ENCODE measurements at places on chromosomes 4 and X.
A peak's percentile ranks its signal among the peaks of the same experiment; 100 is the strongest.

- DNase-seq = peak; percentile 68
These were observed 7.9 kb downstream of the BDH2 start for GRCh38 chr4:103091601-103092223.

DNA sequence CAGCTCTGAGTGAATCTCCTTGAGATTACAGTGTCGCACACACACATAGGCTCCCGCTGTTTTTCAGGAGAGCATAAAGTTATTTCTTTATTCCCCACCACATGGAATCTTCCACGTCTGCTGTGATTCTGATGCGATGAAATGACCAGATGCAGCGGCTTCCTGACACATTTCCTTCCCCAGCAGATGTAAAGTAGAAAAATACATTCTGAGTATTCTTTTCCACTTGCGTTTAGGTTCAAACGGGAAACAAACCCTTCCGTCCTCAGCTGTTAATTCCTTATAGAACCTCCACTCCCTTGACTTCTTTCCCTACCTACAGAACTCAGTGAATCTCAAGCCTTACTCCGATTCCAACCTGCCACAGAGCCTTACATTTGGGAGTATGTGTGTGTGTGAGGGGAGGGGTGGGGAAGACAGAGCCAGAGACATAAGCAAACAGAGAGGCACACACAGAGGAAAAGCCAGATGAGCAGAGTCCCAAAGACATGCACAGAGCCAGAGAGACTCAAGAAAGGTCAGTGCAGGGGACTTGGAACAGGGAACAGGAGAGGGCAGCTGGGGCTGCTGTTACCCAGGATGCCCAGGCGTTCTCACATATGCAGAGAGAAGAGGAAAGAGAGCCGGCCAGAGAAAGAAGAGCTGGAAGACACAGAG is 47.3 kb downstream of the SETD7 start:
- DNase-seq = no peak

- no peak for DNase-seq
These were observed 49.0 kb upstream of the TRAM1L1 start for GRCh38 chr4:117134386-117134785.

GRCh38 chrX:111511477-111511876 is at the start of gene SERTM2:
Gene SERTM2 (plus strand): TSS chrX:111511645. CDS start chrX:111518858, 7,213 bp downstream.
- no peak for DNase-seq

GRCh38 chrX:10564484-10564883 is 55.9 kb downstream of the MID1 start:
- no peak for DNase-seq

GRCh38 chr4:113574636-113575103 is 186.9 kb downstream of the CAMK2D start:
- no peak for DNase-seq

- DNase-seq = peak; percentile 98
These were observed 869 bp upstream of the CAMK2D start for GRCh38 chr4:113762186-113763028.

GRCh38 chr4:38470735-38471262 is 193.2 kb upstream of the KLF3 start:
- DNase-seq = no peak

DNA sequence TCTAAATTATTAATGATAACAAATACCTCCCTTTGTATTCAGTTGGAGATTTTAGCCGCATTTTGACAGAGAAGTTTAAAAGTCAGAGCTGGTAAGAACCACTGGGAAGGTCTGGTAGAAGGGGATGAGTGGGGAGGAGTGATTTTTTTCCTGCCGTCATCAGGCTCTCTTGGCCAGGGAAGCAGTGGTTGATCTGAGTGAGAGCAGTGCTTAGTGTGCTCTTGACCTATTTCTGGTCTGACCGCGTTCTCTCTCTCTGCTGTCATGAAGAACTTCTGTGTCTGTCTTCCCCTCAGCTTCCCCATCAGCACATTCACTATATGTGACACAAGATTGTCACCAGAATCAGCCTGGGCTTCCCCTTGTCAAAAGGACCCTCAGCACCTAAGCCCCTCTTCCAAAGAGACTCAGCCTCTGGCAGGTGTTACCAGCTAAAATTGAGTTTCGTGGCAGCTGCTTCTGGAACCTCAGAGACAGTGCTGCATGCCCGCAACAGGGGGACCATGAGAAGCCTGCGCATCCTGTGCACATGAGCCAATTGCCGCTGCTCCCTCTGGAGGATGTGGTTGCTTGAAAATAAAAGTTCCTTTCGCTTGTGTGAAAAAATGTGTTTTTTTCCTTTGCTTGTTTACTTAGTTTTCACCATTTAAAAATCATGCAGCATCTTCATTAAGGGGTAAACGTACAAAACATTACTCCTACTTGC is 268.9 kb downstream of the C4orf33 start:
- peak; percentile 17 for DNase-seq

- DNase-seq = no peak
These were observed 41.6 kb upstream of the IGSF1 start for GRCh38 chrX:131330735-131331134.

GRCh38 chr4:83266689-83267088 is 17.9 kb downstream of the COQ2 start:
- no peak for DNase-seq

DNA sequence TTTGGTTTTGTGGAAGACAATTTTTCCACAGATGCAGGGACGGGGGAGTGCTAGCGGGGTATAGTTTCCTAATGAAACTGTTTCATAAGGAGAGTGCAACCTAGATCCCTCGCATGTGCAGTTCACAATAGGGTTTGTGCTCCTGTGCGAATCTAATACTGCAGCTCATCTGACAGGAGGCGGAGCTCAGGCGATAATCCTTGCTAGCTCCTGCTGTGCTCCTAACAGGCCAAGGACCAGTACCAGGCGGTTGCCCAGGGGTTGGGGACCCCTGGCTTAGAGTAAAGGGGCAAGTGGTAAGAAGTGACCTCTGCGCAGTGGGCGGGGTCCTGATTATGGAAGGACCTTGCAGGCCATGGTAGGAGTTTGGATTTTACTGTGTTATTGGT is 3.8 kb downstream of the SCML1 start:
- DNase-seq = no peak

GRCh38 chr4:168612450-168613135 is 115.7 kb downstream of the PALLD start:
- no peak for DNase-seq

GRCh38 chr4:184309241-184310170 is 91.8 kb upstream of the ENPP6 start:
- DNase-seq = no peak

DNA sequence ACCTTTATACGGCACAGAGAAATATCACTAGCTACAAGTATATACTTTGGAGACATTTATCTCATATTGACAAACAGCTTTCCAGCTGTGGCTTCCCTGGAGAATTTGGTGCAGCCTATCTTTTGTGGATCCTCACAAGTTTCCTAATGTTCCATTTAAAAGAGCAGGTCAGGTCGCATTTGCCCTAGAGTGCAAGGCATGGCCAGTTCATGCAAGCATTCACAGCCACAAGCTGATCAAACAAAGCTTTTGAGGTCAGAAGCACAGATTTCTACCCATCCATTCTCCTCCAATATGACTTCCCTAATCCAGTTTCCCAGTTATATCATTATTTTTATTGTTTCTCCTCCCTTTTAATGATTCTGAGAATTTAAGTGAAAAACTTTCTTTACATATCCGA is 1008.4 kb upstream of the AGA start:
- DNase-seq = no peak

DNA sequence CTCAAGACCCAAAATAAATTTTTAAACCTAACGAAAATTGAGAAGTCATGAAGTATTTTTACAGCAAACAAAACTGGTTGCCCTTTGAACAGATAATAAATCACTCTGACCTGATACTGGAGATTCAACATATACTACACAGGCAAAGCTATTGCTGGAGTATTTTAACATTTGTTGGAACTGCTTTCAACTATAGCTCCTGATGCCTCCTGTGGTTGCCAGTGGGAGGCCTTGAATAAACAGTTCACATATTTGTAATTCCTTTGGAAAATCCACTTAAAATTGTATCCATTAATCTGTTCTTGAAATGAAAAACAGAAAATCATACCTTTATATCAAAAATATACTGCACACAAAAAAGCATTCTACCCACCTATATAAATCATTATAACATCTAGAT is 605.1 kb downstream of the KCTD8 start:
- no peak for DNase-seq

DNA sequence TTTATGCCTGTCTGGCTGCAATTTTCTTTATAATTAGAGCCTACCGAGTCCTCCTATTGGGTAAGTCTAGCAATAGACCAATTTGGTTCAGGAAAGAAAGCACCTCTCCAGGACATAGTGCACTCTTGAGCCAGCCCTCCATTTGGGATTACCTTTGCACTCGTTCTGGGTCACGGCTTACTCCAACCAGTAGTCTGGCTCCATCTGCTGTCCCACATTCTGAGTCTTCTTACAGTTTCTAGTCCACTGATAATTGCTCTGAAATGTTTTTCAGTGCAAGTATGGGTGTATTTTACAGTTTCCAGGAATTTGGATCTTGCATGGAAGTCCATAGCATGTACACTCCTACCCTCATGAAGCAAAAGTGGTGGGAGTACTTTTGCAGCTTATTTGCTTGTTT is 34.8 kb upstream of the USP51 start:
- peak; percentile 1 for DNase-seq

GRCh38 chr4:126532527-126532926 is 1100.2 kb upstream of the INTU start:
- DNase-seq = no peak

GRCh38 chrX:46573892-46574773 is 568 bp downstream of the CHST7 start:
- peak; percentile 71 for DNase-seq

GRCh38 chr4:140358281-140358680 is 15.2 kb upstream of the SCOC start:
- no peak for DNase-seq

GRCh38 chrX:80014141-80014940 is at the start of gene TBX22:
Gene TBX22 (plus strand): TSS chrX:80014753. CDS start chrX:80022270, 7,517 bp downstream.
- no peak for DNase-seq

DNA sequence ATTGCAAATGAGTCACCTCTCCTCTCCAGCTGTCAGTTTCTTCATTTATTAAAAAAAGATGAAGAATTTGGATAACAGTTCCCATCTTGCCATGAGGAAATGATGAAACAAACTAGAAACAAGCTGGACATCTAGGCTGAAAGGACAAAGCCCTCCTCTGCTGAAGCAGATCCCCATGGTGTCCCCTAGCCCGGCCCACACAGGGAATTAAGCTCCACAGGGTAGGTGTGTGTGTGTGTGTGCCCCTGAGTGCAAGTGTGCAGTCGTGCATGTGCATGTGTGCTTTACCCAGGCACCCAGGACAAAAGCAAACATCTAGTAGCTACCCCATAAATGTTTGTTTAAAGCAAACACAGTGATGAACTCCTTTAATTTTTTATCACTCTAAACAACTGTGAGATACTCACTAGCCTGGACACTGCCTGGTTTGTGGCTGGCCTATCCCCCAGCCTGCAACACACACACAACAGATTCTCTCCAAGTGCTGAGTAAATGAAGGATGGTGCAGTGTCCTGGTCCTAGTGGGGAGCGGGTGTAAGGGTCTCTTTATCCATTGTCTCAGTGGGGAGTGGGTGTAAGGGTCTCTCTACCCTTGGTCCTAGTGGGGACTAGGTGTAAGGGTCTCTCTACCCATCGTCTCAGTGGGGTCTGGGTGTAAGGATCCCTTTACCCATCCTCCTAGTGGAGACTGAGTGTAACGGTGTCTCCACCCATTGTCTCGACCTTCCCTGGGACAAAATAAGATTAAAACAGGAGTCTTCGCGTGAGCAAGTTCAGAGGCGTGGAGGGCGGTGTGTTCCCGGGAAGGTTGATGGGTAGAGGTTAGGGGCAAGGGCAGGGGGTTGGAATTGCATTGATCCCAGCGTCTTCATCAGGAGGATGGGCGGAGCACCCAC is 688 bp upstream of the EVC start:
- no peak for DNase-seq

GRCh38 chr4:144450526-144450925 is 195.4 kb upstream of the HHIP start:
- DNase-seq = no peak

GRCh38 chrX:23981711-23982110 is 45.3 kb downstream of the KLHL15 start:
- no peak for DNase-seq

GRCh38 chrX:47674776-47675175 is 15.8 kb upstream of the UXT start:
- no peak for DNase-seq

DNA sequence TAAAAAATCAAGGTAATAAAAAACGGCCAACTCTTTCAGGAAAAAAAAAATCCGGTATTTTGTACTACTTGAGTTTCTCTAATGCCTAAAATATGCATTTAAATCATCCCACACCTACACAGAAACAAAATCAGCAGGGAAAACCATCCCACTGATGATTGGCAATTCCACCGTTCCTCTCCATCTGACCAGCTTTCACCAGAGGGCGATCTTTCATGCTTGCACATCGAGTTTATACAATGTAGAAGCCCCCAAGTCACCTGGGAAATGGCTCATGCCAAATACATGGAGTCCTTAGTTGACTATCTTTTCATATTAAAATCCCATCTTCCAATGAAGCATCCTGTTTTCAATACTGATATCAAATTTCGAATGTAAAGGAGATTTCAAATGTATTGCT is 69.2 kb downstream of the PTCHD1 start:
- peak; percentile 11 for DNase-seq
